Stimulated activated CD4-positive, alpha-beta T cell treated with anti-CD3 and anti-CD28 coated beads, Interleukin-12 subunit alpha, Interleukin-12 subunit beta, amount 100 ng/mL, for 24 hours (primary cell): ENCODE measurements at places on chromosomes 4 and X.

DNA sequence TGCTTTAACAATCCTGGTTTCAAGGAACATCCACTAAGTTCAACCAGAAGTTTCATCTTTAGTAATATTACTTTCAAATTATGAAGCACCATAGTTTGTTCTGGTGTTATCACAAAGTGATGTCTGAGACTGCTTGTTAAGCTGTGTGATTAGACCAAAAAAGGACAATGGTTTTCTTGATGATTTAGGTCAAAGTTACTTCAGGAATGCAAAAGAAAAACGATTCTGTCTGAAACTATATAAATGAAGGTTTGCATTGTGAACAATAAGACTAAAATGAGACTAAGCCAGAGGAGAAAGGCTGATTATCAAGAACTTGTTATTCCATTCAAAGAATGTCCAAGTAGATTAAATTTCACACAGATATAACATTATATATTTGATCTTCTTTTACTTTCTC, 122.4 kb upstream of the ETNPPL start:
- DNase-seq, result no peak

- DNase-seq, result no peak
Measured at GRCh38 chrX:71107245-71107644, 705 bp upstream of the CXorf65 start.

DNA sequence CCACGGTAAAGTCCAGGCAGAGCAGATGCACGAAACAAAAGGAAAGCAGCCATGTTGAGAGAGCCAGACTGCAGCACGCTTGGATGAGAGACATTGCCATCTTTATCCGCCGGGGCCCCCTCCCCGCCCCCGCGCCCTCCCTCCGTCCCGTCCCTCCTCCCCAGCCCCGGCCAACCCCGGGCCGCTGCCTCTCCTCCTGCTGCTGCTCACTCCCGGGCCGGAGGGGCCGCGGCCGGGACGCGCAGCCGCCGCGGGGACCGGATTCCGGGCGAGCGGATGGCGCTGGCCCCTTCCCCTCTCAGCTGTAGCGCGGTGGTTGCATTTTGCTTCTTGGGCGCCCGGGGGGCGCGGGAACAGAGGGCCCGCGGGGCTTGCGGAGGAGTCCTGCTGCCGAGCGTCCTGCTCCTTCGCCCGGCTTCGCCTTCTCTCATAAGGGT, 542 bp downstream of the RNF150 start:
- no peak for DNase-seq

DNA sequence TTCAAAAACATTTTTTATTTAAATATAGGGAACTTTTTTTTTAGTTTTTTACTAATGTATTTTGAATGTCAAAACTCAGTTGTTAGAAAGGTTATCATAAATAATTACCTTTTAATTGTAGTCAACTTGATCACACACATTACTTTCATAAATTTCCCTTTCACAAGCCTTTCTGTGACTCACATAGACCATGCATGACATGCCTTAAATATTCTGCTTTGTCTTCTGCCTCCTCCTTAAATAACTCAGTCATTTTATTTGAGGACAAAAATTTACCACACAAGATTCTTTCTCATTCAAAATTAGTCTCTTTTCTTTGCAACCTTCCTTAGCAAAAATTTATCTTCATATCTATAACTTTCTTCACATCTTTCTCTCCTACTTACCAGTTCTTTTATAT, 219.9 kb downstream of the EVC2 start:
- DNase-seq, result no peak

DNA sequence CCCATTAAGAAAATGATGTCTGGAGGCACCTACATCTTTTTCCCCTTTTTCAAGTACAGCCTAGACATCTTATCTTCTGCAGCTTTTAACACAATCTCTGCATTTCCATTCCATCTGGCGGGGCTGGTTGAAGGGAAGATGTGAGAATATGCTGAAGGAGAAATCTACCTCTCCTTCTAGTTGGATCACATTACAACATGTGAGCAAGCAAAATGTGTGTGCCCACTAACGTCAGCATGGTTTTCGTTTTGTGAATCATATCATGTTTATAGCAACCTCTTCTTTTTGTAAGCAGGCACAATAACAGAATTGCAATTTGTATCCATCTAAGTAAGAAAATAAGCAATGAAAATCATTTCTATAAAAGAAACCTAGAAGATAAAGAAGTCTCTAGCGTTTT, 28.9 kb upstream of the MID1 start:
- DNase-seq, result no peak

- no peak for DNase-seq
Measured at GRCh38 chr4:106409901-106410889, 41.6 kb upstream of the GIMD1 start.

- no peak for DNase-seq
Measured at GRCh38 chrX:119194621-119195020, 41.5 kb upstream of the PGRMC1 start.

GRCh38 chr4:37735578-37735977, 49.4 kb upstream of the RELL1 start:
- DNase-seq, result no peak

DNA sequence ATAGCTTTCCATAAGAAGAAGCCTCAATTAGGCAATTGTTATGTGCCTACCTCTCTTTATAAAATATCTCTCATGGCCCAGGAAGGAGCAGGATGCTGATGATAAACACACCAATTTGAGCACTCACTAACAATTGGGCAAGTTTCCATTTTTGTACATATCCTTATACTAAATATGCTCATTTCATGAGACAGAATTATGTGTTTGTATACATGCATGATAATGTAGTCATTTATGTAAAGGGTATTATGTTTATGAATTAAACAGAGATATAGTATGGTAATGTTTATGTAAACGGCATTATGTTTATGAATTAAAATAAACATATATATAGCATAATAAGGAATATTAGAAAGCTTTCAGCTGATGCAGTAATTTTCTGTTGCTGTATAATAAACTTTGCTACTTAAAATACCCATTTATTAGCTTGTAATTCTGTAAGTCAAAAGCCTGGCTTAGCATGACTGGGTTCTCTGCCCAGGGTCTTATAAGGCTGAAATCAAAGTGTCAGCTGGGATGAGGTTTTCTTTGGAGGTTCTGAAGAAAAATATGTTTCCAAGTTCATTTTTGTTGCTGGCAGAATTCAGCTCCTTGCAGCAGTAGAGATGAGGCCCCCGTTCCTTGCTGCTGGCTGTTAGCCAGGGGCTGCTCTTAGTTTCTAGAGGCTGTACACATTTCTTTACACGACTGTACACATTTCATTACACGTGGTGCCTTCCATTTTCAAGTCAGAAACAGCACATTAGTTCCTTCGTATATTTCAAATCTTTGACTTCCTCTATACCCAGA, 89.0 kb downstream of the GLRA2 start:
- DNase-seq, result no peak

DNA sequence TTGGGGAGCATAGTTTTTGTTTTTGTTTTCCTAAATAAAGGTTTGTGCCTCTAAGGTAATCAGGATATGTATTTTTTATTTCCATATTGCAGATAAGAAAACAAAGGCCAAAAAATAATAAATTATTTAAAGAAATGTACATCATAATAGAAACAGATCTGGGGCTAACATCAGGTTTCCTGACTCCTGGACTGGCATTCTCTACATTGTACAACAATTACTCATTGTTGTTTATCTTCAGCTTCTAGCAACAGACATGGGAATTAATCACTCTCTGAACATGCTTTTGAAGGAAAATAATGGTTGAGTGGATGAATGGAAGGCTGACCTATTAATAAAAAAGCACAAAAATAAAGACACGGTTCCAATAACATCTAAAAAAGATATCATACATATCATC, 146.2 kb downstream of the KCNIP4 start:
- no peak for DNase-seq

DNA sequence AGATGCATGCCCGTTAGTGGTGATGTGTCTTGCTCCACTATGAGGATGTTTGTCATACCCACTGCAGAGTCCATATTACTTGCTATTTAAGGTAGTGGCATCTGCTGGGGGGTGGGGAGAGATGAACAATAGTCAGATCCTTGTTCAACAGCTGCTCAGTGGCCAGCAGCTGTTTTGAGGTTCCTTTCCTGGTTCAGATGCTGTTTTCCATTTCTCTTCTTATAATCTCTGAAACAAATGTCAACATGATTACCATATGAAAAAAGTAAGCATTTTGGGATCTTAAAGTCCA, 1567.9 kb upstream of the TENM3 start:
- DNase-seq, result no peak

DNA sequence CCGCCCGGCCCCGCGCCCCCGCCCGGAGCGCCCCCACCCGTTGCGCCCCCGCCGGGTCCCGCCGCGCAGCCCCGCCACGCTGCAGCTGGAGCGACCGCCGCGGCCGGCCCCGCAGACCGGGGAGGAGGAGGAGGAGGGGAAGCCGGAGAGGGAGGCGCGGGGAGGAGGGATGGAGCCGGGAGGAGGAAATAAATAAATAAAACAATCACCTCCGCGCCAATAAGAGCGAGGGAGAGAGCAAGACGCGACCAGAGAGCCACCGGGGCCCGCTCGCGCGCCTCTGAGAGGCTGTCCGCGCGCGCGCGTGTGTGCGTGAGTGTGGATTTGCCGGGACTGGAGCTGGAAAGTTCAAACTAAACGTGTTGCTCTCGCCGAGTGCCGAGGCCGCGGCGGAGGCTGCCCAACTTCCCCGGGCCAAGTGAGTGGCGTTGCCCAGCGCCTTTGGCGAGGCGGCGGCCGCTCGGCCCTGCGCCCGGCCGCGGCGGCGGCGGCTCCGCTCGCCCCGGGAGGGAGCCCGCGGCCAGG, 2184.4 kb upstream of the TENM3 start:
- no peak for DNase-seq

DNA sequence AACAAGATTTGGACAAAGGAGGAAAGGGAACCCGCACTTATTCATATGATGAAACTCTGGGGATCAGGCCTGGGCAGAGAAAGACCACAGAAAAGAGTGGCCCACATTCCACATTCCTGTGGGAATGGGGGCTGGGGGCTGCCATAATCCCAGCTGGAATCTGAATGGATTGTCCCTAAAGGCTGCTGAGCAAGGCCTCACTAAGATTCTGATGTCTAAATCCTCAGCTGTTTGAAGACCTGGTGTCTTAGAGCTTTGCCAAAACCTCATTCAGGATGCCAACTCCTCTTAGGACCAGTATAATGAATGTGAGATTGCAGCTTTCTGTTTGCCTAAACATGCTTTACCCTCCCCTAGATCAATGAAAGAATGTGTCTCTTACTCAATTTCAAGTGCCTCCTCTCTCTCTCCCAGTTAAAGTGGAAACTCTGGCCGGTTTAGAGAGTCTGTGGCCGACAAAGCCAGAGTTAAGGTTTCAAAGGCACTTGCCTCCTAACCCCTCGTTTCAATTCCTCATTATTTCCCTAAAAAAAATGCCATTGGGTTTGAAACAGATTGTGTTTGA, 33.3 kb upstream of the GPC4 start:
- no peak for DNase-seq

GRCh38 chr4:171644430-171645057, 168.7 kb upstream of the GALNTL6 start:
- DNase-seq, result no peak

GRCh38 chr4:138562544-138562991, 320.4 kb upstream of the SLC7A11 start:
- DNase-seq, result no peak

- DNase-seq, result no peak
Measured at GRCh38 chr4:46386570-46386969, 3.4 kb downstream of the GABRA2 start.

- no peak for DNase-seq
Measured at GRCh38 chrX:20742106-20742505, 475.4 kb upstream of the RPS6KA3 start.

DNA sequence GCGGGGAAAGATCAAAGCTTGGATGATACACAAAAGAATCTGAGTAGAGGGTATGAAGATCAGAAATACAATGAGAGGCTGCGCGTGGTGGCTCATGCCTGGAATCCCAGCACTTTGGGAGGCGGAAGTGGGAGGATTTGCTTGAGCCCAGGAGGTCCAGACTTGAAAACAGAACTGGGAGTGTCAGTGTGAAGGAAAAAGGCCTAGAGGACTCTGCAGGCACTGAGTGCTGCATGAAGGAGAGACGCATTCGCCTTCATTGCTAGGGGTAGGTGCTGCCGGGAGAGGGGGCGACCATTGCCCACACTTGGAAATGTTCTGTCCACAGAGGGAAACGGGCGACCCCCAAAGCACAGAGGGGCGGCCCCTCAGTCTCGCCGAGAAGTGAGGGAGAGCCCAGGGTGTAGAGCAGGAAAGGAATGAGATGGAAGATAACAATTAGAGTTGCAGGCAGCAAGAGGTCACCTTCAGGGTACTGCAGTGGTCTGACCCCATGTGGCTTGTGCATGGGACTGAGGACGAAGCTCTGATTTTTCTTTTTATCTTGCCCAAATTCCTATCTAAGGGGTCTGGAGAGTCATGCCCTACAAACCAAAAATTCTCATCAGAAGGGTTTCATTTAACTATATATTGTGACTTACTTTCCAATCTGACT, 31.8 kb upstream of the ARSD start:
- no peak for DNase-seq

DNA sequence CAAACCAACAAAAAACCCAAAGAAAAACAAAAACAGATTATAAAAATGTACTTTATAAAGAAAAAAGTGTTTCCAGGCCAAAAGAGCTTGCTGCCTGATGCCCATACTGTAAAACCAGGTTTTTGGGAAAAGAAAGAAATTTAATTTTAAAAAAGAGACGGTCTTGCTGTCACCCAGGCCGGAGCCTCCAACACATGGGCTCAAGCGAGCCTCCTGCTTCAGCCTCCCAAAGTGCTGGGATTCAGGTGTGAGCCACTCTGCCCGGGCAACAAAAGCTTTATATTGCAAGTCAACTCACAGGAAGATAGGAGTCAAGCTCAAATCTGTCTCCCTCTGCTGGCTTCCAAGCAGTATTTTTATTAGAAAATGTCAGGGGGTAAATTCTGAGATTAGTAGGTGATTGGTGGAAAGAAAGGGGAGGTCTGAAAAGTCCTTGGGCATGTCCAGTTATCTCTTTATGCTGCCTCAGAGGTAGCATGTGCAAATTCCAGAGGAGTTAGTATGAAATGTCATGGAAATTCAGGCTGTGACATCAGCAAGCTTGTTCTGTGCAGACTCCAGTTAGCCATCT, 39.4 kb downstream of the MGST2 start:
- no peak for DNase-seq

DNA sequence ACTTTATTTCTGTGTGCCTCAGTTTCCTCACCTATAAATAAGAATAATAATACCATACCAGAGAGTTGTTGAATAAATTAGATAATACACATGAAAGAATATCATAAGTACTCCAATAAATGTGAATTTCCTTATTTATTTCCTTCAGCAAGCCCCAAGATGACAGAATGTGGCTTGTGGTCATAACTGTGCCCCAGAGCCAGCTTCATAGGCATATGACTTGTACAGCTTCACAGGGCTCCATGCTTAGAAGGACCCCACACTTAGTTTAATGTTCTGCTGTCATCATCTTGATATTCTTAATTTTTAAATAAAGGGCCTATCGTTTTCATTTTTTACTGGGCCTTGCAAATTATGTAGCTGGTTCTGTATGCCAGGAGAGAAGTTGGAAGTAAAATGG, 25.3 kb downstream of the VSIG4 start:
- no peak for DNase-seq
